ENCODE measurements at places on chromosomes 7 and 10.

DNA sequence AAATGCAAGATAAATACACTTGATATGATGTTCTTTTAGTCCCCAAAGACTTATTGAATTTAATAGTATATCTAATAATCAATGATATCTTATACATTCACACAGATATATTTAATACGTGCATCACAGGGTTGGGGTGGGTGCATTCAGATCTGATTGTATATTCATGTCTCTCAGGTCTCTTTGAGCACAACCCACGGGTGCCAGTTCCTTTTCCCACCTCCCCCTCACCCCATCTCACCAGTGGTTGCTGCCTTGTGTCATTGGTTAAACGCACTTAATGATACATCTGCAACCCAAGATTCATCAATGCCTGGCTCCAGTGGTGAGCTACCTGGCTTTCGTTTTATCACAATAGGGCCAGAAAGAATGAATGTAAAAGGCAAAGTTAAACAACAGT lies 6.2 kb downstream of the LRIT1 start:
- DNase-seq, result no peak

- DNase-seq, result no peak
Measured at GRCh38 chr10:36817898-36818297, 307.5 kb upstream of the ANKRD30A start.

GRCh38 chr7:107891636-107892366 lies 818 bp downstream of the DLD start:
- DNase-seq, result no peak

GRCh38 chr7:122143376-122143750 lies 686 bp downstream of the AASS start:
- DNase-seq, result peak; percentile 15

DNA sequence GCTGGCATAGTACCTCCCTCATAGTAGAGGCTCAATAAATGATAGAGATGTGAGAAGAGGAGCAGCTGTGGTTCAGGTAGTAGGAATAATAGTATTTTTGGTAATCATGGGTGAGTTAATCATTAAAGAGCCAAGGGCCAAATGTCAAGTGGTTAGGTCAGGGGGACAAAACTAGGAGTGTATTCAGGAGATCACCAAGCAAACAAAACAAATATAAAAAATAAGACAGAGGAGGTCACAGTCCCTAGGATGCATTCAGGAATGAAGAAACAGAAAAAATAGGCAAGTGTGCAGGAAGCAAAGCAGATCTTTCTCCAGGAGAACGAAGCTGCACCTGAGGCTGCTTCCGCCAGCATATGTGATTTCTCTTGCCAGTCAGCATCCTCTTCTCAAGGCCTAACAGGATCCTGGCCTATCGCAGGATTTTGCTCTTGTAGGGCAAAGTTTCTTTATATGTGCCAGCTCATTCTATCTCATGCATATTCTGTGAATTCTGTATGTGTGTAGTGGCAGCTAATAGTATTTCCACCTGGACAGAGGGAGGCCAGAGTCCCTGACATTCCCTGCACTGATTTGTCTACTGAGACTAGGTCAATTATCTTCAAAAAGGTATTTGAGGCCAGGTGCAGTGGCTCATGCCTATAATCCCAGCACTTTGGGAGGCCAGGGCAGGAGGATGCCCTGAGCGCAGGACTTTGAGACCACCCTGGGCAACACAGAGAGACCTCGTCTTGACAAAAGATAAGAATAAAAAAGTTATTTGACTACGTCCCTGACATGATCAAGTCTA lies 82.7 kb downstream of the AKR1D1 start:
- DNase-seq, result no peak

DNA sequence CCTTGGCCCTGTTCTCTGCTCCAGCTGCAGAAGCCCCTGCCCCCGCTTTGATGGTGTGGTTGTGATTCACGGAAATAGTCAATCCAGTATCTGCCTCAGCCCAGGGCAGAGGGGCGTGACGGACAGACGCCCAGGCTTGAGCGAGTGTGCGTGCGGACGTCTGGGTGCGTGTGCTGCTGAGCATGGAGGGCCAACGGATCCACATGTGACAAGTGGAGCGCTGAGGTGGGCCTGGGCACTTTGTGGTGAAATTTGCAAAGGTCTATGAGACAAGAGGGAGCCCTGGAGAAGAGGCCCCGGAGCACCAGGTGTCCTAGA lies 94.4 kb downstream of the WDR37 start:
- no peak for DNase-seq

DNA sequence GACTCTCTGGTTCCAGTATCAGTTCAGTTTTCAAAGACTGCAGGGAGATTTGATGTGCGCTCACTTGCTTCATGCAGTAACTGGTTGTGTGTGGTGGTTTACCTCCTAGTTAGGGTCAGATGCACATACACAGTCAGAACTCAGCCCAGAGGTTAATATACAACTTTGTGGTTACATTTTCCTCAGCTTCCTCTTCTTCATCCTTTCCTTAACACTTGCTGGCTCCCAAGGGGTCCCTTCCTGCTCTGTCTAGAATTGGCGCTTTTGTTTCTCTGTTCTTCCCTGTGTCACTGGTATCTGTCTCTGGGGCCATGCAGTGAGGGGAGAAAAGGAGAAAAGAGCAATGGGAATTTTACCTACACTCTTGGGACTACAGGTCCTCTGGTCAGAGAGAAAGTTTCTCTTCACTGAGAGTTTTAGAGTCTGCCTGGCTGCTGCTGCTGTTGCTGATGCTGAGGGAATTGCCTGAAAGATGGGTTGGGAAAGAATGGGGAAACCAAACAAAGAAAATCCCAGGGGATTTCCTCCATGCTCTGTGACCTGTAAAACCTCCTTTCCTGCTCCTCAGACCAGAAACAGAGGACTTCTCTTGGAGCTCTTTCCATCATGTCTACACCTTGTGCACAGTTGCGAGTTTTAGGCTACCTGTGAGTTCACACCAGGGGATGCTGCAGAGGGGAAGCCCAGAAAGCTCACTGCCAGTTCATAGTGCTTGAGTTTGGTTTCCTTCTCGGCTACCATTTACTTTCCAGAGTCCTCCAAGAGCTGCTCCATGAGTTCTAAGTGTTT lies 74.6 kb downstream of the WDFY4 start:
- DNase-seq, result no peak

GRCh38 chr10:62249957-62250356 lies 18.7 kb downstream of the RTKN2 start:
- DNase-seq, result no peak

DNA sequence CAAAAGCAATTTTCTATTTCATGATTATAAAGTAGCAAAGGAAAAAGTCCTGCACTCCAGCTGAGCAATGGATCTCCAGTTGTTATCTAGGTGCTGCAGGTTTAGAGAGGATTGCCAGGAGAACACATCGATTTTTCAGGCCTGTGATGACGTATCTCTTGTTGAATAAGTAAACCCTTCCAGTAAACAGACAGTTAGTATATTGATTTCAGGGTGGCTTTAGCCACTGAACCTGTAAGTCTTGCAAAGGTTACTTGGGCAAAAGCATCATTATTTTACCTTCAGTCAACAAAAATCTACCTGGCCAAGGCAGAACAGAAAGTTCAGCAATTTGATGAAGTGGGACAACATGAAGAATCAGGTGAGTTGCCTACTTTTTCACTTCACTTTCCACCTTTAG lies 12.3 kb downstream of the EGFR start:
- DNase-seq, result no peak

GRCh38 chr10:50511492-50512213 lies 112.1 kb downstream of the SGMS1 start:
- DNase-seq, result peak; percentile 44

DNA sequence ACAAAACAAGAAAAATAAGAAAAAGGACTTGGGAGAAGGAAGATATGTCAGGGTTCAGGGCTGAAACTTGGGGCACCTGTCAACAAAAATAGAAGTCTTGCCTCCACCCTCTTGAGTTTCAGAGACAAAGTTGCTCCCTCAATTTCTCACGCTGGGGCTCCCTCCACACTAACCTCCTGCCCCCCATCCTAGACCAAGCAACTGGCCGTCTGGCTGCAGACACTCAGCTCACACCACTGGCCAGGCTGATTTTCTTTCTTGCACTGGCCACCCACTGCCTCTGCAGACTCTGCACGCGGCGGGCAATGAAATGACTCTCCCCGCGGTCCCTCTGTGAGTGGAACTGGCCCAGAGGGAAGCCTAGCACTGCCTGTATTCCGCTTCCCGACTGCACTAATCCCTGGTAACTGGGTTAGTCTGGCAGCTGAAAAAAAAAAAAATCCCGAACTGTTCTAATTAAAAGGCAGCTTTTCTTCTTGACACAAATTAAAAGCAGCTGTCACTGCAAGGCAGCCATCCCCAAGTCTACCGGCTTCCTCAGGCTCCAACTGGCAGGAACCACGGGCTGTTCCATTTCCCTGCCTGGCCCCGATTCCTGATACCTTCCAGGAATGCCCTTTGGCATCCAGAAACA lies 83.5 kb downstream of the SPDYE5 start:
- no peak for DNase-seq

DNA sequence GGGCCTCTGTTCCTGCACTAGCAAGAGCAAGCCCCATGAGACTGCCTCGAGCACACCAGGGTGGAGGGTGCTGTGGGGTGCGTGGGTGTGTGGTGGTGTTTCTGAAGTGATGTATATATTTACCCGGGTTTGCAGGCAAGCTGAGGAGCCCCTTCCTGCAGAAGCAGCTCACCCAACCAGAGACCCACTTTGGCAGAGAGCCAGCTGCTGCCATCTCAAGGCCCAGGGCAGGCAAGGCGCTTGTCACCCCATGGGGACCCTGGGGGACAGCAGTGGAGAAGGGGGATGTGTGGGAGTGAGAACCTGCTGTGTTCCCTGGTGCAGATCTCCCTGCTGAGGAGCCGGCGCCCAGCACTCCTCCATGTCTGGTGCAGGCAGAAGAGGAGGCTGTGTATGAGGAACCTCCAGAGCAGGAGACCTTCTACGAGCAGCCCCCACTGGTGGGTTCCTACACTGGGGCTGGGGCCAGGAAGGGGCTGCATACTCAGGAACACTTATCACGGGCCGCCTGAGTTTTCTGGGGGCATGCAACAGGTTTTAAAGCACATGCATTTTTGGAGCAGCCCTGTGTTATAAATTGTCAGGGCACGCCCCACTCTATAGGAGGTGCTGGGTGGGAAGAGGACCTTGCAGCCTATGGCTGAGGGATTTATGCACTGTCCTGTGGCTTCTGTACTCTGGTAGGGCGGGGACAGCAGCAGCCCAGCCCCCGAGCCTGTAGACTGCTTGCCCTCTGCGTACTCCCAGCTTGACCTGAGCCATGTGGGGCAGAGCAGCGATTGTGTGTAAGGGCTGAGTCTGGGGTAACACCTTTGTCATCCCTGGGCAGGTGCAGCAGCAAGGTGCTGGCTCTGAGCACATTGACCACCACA lies 5.9 kb downstream of the PGAM2 start:
- DNase-seq, result no peak

DNA sequence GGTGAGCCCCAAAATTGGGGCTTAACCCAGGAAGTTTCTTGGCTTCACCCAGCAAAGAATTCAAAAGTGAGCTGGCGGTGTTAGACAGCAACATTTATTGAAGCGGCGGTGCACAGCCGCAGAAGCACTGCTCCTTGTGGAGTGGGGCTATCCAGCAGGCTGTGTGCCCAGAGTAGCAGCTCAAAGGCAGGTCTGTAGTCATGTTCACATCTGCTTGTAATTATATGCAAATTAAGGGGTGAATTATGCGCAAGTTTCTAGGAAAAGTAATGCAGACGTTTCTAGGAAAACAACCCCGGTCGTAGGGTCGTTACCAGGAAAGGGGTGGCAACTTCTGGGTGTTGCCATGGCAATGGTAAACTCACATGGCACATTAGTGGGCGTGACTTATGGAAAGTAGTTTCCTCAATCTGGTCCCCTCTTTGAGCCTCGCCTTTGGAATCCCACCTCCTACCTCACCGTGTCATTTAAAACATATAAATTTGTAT lies 13.7 kb upstream of the KBTBD2 start:
- DNase-seq, result peak; percentile 67

DNA sequence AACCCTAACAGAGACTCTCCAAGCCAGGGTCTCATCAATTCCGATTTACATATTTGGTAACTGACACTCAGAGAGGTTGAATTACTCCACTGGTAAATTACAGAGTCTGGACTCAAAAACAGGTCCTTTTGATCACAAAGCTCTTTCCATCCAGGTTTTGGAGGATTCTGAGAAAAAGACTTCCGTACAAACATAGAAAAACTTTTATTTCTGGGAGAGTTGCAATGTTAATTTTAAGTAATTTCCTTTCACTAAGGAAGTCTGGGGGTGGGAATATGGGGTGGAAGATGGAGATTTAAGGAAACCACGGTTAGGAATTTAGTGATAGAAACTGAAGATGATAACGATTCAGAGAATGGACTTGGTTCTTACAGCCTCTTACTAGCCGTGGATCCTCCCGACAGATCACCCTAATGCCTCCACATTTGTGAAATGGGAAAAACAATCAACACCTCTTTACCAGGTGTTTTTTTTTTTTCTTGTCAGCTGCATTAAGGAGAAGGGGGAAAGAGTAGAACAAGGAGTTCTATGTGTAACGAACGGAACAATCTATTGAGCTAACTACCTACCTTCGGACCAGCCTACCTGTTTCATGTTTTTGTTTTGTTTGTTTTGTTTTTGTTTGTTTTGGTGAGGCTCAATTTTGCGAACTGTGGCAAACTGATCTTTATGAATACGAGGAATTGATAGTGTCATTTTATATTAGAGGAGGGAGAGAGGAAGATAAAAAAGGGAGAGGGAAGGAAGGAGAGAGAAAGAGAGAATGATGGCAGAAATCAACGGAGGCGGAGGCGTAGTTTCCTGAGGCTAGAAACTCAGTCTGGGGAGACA lies 1.7 kb upstream of the RBM20 start:
- DNase-seq, result no peak

- peak; percentile 55 for DNase-seq
Measured at GRCh38 chr7:832167-832967, at the start of gene SUN1. SUN1 (plus strand) TSS chr7:832476; CDS start chr7:832525, 49 bp downstream.

DNA sequence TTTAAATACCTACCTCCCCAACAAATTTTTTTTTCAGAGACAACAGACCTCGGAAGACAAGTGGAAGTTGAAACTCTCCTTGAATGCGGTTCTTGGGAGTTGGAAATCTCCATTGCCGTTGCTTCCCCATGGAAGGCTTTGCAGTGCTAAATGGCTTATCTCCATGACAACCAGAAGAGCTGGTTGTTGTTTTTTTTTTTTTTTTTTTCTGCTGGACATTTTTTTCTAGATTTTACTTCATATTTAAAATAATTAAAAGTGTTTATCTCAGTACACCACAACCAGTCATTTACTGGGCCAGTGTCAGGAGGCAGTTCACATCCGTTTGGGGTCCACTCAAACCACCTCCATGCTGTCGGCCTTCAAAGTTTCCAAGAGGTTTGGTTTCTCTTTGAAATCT lies 348.5 kb upstream of the PRKCQ start:
- DNase-seq, result no peak

- DNase-seq, result no peak
Measured at GRCh38 chr7:130141161-130141883, 63.9 kb downstream of the TMEM209 start.

- peak; percentile 30 for DNase-seq
Measured at GRCh38 chr10:8365935-8366911, 311.7 kb downstream of the GATA3 start.

Measured in MG63 (cell line).